Posterior vena cava (tissue), 2 donors: ENCODE measurements at places on chromosomes 4 and X. TPM values are rescaled to one million over a fixed set of nuclear protein-coding genes. Genes with fewer than 3 reads are reported as not detected.

GRCh38 chr4:165967486-165967885 lies 94.4 kb downstream of the TLL1 start:
- no peak for DNase-seq

- no peak for DNase-seq
These were observed 37.2 kb downstream of the INTS12 start for GRCh38 chr4:105671301-105671700.

SLITRK4 gene
- 13.2 TPM for total RNA-seq

DNA sequence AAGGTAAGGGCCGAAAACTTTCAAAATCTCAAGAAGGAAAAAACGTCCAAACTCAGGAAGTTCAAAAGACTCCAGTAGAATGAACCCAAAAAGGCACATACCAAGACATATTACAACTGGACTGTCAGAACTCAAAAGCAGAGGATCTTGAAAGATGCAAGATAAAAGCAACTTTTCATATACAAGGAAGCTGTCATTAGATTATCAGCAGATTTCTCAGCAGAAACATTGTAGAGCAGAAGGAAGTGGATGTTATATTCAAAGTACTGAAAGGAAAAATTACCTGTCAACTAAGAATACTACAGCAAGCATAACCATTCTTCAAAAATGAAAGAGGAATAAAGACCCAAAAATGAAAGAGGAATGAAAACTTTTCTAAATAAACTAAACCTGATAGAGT lies 224.9 kb downstream of the FAT4 start:
- DNase-seq = no peak

GRCh38 chr4:185920171-185920570 lies 108.2 kb upstream of the SORBS2 start:
- no peak for DNase-seq

GRCh38 chrX:120790118-120790517 lies 85.5 kb downstream of the CT47B1 start:
- DNase-seq = no peak

XAGE5 gene
- not detected for total RNA-seq
